Activated CD8-positive, alpha-beta memory T cell treated with anti-CD3 and anti-CD28 coated beads for 4 hours (primary cell): ENCODE measurements at places on chromosomes 2 and 18.

DNA sequence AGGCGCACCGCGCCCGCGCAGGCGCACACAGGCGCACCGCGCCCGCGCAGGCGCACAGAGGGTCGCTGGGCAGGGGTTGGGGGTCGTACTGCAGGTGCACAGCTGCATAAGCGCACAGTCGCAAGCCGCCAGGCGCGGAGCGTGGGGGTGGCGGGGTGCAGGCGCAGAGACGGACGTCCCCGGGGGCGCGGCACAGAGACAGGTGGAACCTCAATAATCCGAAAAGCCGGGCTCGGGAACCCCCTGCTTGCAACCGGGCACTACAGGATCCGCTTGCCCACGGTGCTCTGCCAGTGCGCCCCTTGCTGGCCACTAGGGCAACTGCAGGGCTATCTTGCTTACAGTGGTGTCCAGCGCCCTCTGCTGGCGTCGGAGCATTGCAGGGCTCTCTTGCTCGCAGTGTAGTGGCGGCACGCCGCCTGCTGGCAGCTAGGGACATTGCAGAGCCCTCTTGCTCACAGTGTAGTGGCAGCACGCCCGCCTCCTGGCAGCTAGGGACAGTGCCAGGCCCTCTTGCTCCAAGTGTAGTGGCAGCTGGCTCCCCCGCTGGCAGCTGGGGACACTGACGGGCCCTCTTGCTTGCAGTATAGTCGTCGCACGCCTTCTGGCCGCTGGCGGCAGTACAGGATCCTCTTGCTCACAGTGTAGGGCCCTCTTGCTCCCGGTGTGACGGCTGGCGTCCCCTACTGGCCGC is 34.9 kb downstream of the FAM110C start:
- no peak for DNase-seq

GRCh38 chr2:18662689-18663088 is 73.3 kb upstream of the NT5C1B start:
- no peak for DNase-seq

GRCh38 chr2:204336153-204336744 is 209.0 kb upstream of the PARD3B start:
- no peak for DNase-seq

DNA sequence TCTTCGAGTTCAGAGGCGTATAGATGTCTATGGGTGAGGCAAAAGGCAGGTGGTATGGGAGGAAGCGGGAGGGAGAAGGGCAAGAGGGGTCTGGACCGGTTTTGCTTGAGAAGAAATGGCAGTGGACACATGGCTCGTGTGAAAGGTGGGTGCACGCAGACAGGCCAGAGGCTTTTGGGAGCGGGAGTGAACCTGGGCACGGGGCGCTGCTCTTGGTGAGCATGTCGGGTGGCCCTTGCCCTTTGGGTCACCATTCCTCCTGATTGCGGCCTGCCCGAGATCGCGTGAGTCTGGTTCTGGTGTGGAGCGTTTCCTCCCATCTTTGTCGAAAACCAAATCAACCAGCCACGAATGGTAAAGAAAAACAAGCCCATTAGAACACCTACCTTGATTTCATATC is 12.6 kb downstream of the LDLRAD4 start:
- DNase-seq, result no peak
